ENCODE measurements at places on chromosomes 6 and 20.

DNA sequence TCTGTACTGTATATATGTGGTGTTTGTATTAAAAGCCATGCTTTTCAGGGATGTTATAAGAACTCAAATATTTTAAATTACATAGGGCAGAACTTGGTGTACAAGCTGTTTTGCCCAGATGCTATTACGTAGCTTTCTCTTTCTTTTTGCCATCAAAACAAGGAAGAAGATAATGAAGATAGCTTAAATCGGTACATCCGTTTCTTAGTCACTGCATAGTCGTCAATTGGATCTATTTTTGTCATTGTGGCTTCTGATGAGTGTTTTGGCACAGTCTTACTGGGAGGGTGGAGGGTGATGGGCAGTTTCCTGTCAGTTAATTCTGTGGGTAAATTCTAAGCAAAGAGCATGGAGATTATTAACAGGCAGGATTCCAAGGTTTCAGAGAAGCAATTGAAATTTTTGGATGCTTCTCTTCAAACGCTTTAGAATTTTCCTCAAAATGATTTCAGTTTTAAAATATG, 649.1 kb upstream of the GJE1 start:
- DNase-seq: no peak

- no peak for DNase-seq
Measured at GRCh38 chr20:51339721-51340450, 202.6 kb downstream of the NFATC2 start.

DNA sequence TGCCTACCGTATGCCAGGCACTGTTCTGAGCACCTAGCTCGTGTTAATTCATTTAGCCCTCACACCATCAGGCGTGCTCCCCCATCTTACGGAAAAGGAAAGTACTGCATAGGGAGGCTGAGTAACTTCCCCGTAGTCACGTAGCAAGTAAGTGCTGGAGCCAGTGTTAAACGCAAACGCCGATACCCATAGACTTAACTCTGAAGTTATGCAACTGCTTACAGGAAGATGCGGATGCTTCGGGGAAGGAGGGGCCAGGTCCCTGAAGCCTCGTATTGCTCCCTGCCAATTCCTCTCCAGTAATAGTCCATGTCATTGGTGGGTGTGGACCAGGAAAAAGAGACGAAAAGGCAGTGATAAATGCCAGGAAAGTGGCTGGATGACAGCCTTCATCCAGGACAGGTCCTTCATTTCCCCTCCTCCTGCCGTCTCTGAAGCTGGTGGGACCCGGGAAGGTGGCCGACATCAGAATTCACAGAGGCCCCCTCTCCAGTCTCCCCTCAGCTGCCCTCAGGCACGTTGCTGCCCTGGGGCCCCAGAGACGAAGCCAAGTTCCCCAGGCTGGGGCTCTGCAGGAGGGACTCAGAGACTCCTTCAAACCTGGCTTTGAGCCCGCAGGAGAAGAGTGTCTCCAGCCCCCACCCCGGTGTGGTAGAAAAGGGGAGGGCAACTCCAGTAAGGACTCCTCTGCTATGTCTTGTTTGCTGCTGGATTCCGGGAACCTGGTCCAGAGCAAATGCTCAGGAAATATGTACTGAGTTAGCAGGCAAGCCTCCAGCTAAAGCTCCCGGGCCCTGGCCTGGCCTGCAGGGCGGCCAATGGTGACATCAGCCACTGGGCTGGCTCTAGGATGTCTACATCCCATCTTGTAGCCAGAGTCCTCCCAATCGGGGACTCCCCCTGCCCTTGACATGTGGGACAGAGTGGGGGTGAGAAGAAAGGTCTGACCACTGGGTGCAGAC, 37.8 kb downstream of the RAB44 start:
- peak; percentile 98 for DNase-seq

- DNase-seq: no peak
Measured at GRCh38 chr6:138931660-138932059, 56.4 kb downstream of the REPS1 start.

DNA sequence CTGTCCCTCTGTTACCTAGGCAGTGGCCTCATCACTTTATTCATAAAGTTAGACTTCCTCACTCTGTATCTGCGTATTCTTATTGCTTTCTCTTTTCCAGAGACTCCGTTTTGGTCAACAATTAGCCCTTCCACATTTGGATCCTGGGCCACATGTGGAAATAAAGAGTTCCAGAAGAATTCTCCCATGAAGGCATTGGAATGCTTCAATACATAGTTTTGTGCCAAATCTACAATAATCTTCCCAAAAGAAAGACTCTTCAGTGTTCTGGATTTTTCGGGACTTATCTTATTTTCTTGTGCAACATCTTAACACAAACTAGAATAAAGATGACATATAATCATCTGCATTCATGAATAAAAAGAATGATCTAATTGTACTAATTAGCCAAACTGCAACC, 187.7 kb upstream of the BMP2 start:
- DNase-seq: no peak

DNA sequence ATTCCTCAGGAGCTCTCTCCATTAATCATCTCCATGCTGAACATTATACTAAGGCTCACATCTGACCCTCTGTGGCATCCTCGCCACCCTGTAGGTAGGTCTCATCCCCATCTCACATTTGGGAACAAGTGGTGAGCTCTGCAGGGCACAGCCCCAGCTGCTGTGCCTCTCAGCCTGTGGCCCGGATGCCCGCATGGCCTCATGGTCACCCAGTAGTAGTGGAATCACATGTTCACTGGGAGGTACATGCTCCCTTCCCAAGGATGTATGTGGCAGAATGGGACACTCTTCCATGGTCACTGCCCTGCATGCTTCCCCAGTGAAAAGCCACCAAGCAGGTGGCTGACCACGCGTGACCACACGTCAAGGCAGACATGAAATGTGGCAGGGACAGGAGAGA, 26.3 kb upstream of the APMAP start:
- no peak for DNase-seq

- no peak for DNase-seq
Measured at GRCh38 chr6:94254689-94255088, 835.3 kb upstream of the EPHA7 start.

- DNase-seq: no peak
Measured at GRCh38 chr6:169473663-169474062, 220.0 kb upstream of the THBS2 start.

DNA sequence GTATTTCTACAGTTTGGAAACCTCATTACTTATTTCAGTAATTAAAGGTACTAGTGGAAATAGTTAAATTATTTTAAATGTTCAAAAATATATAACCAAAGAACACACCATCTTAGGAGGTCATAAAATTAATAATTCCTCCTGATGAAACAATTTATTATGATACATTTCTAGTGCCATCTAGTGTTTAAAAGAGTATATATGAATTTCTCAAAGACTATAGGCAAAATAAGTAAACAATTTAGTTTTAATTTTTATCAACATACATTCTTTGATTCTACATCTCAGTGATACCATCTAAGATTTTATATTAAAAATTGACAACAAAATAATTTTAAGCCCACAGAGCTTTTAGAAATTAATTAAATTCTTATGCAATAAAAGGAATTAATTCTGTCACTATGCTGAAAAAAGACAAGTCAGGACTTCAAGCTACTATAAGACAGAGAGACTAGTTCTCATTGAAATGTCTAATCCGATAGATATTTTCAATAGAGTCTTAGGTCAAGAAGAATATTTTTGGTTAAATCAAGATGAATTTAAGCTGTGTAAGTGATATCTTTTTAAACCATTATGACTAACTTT, 107.8 kb upstream of the RNF217 start:
- DNase-seq: no peak

- DNase-seq: no peak
Measured at GRCh38 chr6:111521497-111522270, 38.7 kb upstream of the REV3L start.

- DNase-seq: no peak
Measured at GRCh38 chr6:43211955-43212354, 17.3 kb downstream of the DNPH1 start.

DNA sequence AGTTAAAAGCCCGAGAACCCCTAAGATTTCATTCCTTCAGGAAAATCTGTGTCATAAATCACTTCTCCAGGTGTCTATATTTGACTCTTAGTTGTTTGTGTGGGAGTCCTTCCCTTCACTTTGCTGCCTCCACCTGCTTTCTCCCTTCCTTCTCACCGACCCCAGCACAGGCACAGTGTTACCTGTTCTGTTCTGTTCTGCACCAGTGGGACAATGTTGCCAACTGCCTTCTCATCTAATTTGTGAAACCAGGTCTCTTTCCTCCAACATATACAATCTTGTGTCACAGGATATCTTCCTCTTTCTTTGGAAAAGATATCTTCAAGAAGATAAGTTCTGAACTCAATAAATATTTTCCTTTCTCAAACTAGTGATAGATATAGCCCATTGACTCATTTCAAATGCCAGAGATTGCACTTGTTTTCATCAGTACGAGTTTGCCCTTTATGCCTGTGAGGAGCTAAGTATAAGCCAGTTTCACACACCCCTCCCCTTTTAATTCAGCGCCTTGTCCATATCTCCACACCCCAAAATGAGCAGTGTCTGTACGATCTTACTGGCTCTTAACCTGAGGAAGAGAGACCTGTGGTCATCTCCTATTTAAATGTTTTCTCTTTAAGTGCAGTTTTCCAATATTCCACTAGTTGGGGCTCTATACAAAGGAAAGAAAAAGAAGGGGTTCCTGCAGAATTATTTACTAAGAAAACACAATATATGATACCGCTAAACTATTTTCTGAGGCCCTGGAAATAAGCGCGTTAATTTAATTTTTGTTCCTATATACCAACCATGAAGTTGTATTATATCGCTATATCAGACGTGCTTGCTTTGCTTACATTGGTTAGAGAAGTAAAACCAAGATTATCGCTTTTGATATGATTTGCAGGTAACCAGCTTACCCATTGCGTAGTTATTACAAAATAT, 81.6 kb upstream of the PREP start:
- no peak for DNase-seq

GRCh38 chr20:38063911-38064530, 30.5 kb downstream of the RPRD1B start:
- DNase-seq: peak; percentile 42

DNA sequence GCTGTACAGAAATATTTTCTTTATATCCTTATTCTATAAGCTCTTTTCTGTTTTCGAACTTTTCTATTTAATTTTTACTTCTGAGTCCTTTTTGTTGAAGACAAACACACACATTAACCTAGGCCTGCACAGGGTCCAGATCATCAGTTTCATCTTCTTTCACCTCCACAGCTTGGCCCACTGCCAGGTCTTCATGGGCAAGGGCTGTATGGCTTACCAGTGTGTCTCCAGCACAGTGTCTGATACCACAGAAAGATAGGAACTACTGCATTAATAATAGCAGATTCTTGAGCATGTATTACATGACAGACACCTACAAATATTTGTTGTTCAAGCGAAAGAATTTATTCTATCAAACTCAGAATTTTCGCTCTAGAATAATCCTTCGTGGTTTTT, 24.4 kb downstream of the QKI start:
- no peak for DNase-seq

- DNase-seq: no peak
Measured at GRCh38 chr20:63740070-63740626, 572 bp downstream of the SLC2A4RG start.

- DNase-seq: no peak
Measured at GRCh38 chr6:6635291-6635690, 46.8 kb downstream of the LY86 start.

DNA sequence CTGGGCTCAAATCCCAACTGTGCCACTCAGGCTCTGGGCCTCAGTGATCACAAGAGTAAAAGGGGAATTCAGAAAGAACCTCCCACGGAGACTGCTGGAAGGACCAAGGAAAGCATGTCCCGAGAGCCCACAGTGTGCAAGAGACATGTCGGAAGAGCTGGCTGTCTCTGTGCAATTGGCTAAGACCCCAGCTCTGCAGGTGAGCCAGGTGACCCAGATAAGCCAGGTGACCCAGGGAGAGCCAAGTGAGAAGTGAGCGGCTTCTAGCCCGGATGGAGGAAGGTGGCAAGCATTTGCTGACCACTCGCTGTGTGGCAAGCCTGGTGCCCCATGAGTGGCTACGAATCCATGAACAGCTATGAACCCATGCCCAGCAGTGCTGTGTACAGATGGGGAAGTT, 59.1 kb downstream of the RIPOR3 start:
- DNase-seq: no peak

GRCh38 chr20:63320616-63321147, 27.7 kb downstream of the COL20A1 start:
- no peak for DNase-seq

DNA sequence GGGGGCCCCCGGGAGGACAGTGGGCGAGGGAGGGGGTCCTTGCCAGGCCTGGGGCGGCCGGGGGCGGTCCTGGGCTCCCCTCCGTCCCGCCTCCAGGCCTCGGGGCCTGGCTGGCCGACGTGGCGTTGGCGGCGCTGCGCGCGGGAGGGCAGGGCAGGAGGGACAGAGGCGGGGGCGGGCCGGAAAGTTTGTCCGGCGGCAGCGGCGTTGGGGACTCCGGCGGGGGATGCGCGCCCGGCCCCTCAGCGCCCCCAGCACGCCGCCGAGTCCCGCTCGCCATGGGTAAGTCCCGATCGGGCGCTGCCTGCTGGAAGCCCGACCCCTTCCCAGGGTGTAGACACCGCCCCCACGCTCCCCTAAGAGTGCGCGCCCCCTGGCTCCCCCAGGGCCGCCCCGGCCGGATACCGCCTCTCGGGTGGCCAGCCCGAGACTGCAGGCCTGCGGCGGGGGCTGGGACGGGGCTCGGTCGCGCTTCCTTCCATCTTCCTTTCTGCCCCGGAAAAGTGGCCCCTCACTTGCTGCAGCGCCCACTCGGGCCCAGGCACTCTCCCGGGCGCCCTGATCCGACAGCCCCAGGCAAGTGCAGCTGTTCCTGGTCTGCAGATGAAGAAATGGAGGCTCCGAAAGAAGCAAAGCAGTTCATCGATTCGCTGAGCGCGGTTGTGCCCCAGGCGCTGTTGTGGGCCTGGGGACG, at the start of gene SLC2A10:
SLC2A10 (plus strand) TSS at position 191 of the 694 bp plus-strand sequence; CDS start at position 279, 88 bp downstream.
- DNase-seq: no peak

GRCh38 chr20:59784365-59784764, 149.1 kb downstream of the SYCP2 start:
- DNase-seq: peak; percentile 81

DNA sequence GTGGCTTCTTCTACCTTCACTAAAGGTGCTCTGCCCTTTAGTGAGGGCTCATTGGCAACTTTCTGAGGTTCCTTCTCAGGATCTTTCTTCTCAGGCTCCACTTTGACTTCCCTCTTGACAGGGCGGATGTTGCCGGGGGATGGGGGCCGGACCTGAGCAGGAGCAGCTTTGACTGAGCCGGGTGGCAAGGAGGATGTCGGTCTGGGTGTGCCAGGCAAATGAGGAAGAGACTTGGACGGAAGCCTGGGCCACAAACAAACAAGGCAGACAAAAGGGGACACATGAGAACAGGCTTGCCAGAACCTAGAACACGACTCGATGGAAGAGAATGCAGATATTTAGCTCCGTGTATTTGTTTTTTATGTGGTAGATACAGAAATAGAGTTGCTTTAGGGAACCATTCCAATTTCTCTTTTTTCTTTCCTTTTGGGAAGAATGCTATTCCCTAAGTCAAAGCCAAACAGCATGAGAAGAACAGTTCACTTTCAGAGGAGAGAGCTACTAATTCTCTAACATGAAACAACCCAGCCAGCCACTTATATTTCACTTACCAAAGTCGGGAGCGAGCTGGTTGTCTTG, 76.2 kb upstream of the BCLAF1 start:
- DNase-seq: no peak
